Upper lobe of left lung (tissue), 6 donors: ENCODE measurements at places on chromosomes 3 and 15. TPM values are rescaled to one million over a fixed set of nuclear protein-coding genes. Genes with fewer than 3 reads are reported as not detected.

- no peaks in the 10 kb centered on the region for H3K27me3 ChIP-seq
- peak overlapping the region; percentile 43 for H3K27ac ChIP-seq
- no peak for DNase-seq
- no peak overlapping the region for H3K4me3 ChIP-seq
- H3K36me3 ChIP-seq = no peaks in the 10 kb centered on the region
These were observed 44.3 kb downstream of the MYO5C start for GRCh38 chr15:52251144-52251860.

- H3K4me1 ChIP-seq = no peaks in the 10 kb centered on the region
- no peak overlapping the region for H3K4me3 ChIP-seq
- H3K27me3 ChIP-seq = no peaks in the 10 kb centered on the region
- no peaks in the 10 kb centered on the region for H3K36me3 ChIP-seq
- no peak for DNase-seq
- no peak overlapping the region for H3K27ac ChIP-seq
These were observed 40.0 kb downstream of the MUC4 start for GRCh38 chr3:195771646-195772300.

DNA sequence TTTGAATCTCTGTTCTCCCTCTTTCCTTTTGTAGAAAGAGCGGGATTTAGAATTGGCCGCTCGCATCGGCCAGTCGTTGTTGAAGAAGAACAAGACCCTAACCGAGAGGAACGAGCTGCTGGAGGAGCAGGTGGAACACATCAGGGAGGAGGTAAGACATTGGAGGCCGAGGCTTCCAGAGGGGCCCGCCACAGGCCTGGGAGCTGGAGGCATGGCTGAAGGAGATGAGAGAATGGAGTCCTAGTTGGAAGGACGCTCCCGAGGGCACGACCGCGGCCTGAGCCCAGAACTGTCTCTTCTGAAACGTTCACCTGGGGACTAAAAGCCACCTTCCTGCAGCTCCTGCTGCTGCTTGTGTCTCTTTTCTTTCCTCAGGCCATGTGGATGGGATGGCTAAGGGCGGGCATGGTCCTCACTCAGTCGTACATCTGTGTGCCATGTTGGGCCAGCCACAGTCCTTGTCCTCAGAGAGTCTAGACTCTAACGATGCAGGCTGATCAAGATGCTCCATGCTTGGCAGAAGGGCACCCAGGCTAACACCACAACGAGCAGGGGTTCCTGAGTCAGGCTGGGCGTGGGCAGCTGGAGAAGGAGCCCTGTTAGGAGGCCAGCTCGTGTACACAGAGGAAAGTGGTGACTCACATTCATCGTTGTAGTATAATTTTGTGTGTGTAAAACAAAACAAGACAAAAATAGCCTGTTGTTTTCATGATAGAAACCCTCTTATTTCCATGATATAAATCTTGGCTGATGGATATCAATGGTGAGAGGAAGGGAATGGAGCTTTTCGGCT is 81.1 kb downstream of the CCK start:
- no peak overlapping the region for H3K4me3 ChIP-seq
- H3K27ac ChIP-seq = no peak overlapping the region
- DNase-seq = peak; percentile 54
- no peaks in the 10 kb centered on the region for H3K4me1 ChIP-seq
- no peaks in the 10 kb centered on the region for H3K27me3 ChIP-seq
- H3K36me3 ChIP-seq = no peaks in the 10 kb centered on the region

DNA sequence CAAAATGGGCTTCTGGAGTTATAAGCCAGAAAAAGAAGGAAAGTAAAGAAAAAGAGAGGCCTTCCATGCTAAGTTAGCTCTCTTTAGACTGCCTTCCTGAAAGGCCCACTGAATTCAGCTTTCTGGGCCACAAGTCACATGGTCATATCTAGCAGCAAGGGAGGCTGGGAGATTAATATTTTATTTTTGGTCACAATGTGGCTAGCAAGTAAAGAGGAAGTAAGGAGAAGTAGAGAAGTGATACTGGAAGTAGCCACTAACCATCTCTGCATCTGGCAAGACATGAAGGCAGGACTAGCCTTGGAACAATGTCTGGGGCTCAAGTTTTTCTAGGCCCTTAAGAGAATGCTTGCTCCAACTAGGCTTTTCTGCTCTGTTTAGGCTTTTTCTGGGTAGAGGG is 81.8 kb upstream of the UBE2E1 start:
- DNase-seq = no peak
- no peaks in the 10 kb centered on the region for H3K4me1 ChIP-seq
- H3K36me3 ChIP-seq = no peaks in the 10 kb centered on the region
- no peak overlapping the region for H3K27ac ChIP-seq
- no peaks in the 10 kb centered on the region for H3K27me3 ChIP-seq

DNA sequence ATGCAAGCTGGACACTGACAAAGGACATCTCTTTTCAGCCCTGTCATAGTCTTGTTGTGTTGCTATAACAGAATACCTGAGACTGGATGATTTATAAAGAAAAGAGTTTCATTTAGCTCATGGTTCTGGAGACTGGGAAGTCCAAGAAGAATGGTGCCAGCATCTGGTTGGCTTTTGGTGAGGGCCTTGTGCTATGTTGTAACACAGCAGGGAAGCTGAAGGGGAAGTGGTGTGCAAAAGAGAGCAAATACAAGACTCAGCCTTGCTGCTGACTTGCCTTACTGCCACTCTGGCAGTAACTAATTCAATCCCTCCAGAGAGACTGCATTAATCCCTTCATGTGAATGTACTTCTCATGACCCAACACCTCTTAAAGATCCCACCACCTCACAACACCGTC is 356.3 kb upstream of the PROK2 start:
- DNase-seq = no peak
- H3K36me3 ChIP-seq = no peaks in the 10 kb centered on the region
- peaks cover 3% of the 10 kb centered on the region for H3K4me1 ChIP-seq
- no peaks in the 10 kb centered on the region for H3K27me3 ChIP-seq

Gene PTPRG
- total RNA-seq = 58.7 TPM

GRCh38 chr3:55486101-55486856 is 827 bp downstream of the WNT5A start:
- peak overlapping the region; percentile 59 for H3K4me3 ChIP-seq
- DNase-seq = peak; percentile 78
- H3K27ac ChIP-seq = peak overlapping the region; percentile 82
- H3K27me3 ChIP-seq = no peaks in the 10 kb centered on the region
